ENCODE measurements at places on chromosomes 7 and 10.

GRCh38 chr10:103839872-103840739 lies 15.3 kb downstream of the SH3PXD2A start:
- DNase-seq: no peak

DNA sequence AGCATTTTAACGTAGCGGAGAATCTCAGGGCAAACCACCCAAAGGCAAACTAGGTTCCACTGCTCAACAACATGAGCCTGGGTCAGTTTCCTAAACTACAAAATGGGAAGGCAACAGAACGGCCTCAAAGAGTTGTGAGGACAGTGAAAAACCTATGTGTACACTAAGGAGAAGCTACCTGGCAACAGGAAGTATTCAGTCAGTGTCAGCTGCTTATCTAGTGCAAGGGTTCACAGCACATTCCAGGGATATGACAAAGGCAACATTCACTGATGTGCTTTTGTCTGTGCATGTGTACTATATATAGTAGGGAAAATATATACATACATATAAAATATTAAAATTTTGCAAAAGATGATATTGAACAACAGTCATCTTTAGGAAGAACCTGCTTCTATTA lies 17.2 kb downstream of the NUDCD3 start:
- DNase-seq: no peak

DNA sequence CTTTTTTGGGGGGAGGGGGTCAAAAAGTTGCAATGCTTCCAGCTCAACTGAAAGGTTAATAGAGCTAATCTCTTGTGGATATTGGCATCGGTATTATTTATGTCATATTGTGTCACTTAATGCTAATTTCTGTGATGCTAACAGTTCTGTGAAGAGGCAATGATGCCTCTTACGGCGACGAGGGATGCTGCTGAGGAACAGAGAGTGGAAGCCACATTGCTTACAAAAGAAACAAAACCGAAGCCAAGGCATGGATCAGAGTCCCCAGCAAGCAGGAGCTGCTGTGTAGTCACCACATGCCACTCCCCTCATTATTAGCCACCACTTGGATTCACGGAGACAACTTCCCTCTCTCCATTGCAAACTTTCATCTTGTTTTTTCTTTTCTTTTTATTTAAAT lies 536.5 kb upstream of the MGMT start:
- DNase-seq: no peak

GRCh38 chr10:81108516-81109199 lies 571.0 kb downstream of the SH2D4B start:
- no peak for DNase-seq

DNA sequence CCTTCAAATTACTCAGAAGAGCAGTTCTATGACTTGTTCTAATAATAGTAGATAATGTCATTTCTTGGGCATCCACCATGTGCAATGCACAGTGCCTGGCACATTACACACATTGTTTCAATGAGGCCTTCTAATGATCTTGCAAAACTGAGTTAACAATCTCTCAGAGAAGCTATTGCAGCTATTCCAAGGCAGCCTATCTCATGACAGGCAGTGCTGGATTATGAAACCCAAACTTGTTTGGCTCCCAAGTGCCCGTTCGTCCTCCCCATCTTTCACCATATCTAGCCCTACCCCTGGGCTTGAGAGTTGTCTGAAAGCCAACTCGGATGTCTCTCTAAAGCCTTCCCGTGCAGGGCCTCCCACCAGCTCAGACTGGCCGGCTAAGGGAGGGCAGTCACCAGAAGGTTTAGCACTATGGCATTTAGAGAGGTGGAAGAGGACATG lies 405.1 kb downstream of the PLXNA4 start:
- no peak for DNase-seq

- no peak for DNase-seq
These were observed 194.0 kb downstream of the CFTR start for GRCh38 chr7:117673839-117674238.

- DNase-seq: no peak
These were observed 366.9 kb downstream of the PHTF2 start for GRCh38 chr7:78165454-78165853.

GRCh38 chr10:113443141-113443925 lies 109.5 kb upstream of the HABP2 start:
- no peak for DNase-seq

DNA sequence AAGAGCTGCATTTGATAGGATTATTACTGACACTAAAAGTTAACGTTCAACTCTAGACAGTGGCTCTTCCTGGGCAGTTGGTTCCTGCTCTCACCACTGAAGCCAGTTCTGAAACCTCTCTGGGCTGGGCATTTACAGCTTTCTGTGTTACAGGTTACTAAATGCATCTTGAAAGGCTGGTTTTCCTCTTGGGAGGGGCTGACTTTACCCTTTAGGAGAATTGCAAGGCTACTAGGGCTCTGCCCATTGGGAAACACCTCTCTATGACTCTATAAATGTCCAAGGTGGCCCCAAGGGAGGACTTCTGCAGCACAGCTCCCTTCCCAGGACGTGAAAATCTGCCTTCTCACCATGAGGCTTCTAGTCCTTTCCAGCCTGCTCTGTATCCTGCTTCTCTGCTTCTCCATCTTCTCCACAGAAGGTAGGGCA lies at the start of gene GPR15LG:
TSS of gene GPR15LG (plus strand) at position 301 of the 429 bp plus-strand sequence. CDS start at position 352, 51 bp downstream.
- DNase-seq: no peak

DNA sequence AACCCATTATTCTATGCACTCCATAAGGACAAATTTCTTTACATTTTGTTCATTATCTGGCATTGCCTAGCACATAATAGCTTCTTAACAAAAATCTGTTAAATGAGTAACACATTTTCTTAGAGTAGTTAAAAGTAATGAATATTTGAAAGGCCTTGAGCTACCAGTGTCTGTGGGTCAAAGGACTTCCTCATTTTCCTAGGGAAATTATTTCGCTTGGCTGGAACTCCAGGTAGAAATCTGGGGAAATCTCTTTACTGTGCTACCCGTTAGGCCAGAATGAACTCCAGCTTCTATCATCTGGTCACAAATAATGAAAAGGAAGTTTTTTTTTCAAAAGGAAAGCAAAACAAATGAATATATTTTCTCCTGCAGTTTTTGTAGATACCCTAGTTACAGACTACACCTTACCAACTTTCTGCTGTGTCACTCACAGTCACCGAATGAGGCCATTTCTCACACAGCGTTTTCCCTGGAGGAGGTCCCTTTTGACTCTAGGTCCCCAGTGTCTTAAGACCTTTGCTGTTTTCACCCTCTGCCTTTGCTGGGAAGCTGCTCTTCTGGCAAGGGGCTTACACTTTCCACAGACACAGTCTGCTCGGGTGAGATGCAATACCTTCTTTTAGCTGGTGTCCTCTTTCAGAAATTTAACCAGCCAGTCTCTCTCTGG lies 1.6 kb downstream of the SAMD9L start:
- peak; percentile 12 for DNase-seq

GRCh38 chr7:38905056-38905759 lies 3.8 kb downstream of the VPS41 start:
- no peak for DNase-seq

- no peak for DNase-seq
These were observed 229.1 kb downstream of the BAMBI start for GRCh38 chr10:28906415-28906814.
